T follicular helper cell (primary cell): ENCODE measurements at places on chromosomes 16 and 17.

GRCh38 chr17:73888862-73889261 is 244.6 kb upstream of the SDK2 start:
- no peak for DNase-seq

DNA sequence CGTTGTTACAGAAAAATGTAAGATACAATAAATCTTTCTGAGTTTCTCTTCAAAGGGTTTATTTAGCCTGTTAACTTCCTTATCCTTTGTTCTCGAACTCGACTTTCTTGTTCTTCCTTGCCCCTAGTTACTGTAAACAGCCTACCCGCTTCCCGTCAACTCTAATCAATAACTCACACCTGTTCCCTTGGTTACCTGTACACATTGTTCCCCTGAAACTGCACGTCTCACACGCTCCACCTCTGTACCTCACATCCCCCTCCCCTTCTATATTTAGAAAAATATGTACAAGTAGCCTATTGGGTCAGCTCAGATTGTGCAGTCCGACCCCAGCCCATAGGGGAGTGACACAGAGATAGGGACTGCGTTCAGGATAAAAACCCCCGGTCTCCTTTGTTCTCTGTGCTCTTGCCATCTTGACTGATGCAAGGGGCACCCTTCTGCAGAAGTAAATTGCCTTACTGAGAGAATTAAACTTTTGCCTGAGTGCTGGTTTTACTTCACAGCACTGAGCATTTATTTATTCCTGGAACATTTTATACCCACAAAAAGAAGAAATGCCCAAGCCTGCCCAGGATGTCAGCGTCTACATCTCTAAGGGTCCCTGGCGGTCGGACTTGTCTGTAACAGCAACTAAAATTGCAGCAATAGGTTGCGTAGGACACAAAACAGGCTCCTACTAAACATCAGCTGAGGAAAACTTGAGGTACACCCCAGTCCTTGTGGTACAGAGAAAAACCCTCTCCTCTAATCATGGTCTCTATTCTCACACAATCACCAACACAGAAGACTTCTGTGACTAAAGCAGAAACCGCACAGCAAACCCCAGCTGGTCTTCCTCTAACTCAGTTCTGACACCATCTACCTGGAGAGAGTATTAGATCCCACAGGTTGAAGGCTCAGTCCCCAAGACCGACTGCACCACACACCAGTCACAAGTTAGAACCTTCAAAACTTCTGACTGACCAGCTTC is 11.3 kb downstream of the WDR45B start:
- DNase-seq, result no peak

- no peak for DNase-seq
These were observed 67.2 kb upstream of the WSB1 start for GRCh38 chr17:27226611-27227230.

- DNase-seq, result no peak
These were observed 13.3 kb downstream of the GSE1 start for GRCh38 chr16:85626191-85626981.

DNA sequence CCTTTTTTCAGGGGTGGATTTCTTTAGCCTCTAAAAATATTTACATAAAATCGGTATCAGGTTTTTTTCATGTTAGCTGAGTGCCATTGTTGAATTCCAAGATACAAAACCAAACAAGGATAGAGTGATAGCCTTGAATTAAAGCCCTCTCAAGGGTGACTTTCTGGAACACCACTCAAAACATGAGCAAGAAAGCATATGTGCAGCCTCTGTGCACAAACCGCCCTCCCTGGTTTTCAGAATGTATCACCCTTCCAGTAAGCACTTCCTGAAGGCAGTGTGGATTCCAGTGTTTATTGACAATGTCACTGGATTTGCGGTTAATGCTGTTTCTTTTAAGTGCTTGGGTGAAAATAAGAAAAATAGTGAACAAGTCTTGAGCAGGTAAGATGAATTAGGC is 597.7 kb downstream of the TMEM114 start:
- DNase-seq, result no peak

DNA sequence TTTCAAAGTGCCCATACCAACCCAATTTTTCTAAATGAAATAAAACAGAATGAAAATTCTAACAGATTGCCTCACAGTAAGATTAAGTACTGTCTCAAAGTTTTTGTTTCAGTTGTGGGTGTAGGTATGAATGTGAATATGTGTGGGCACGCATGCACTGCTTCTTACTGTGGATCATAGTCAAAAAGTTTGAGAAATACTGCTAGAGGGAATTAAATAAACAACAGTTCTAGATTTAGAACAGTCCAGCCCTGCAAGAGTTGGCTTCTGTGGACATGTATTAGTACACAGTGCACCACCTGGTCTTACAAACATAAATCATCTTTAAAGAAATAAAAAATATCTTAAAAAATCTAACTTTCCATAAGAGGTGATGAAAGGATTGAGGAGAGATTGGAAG is 8.4 kb downstream of the ZNF652 start:
- DNase-seq, result no peak

DNA sequence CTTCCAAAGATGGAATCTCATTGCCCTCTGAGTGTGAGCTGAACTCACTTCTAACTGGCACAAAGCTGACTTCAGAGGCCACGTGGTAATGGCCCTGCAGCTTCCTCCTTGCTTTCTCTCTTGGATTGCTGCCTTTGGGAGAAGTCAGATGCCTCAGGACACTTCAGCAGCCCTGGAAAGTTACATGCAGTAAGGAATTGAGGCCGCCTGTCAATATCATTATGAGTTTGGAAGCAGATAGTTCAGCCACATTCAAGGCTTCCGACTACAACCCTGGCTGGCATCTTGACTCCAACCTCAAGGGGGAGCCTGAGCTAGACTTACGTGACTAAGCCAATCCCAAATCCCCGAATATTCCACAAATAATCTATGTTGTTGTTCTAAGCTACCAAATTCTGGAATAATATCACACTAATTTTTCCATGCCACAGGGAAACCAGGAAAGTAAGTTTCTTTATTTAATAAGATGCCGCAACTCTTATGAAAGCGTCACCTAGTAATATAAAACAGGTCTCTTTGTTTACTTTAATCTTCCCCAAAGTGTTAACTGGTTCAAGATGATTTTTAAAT is 13.6 kb downstream of the CEP20 start:
- DNase-seq, result no peak

DNA sequence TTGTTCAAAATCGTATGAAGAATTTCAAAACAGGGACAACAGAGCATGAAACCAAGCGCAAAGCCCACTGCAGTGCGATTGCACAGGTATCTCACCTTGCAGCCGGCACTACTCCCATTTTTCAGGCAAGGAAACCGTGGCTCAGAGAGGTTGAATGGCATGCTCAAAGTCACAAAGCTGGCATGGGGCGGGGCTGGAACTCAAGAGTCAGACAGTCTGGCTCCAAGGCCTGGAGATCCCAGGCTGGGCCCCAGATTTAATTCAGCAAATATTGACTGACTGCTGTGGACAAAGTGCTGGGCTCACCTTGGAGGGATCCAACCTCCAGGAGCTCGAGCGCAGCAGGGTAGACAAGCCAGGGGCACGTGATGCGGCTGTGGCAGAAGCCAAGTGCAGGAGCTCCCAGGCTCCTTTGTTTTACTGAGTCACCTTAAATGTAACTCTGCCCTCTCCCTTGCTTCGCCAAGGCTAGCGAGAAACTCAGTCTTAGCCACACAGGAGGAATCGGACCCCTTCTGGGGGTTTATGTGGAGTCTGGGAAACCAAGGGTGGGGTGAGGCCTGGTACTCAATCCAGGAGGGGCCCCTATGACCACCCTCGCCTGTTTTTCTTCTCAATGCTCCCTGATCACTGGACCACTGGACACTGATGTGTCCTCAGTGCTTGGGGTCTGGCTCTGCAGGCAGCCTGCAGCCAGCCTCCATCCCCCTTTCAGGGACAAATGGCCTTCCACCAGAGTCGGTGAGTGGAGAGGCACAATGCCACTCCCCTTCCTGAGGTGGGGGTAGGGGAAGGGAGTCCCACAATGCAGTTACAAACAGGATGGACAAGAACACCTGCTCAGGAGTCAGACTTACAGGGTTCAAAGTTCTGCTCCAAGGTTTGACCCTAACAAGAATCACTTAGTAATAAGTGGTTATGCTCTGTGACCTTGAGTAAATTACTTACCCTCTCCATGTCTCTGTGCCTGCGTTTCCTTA is 3.9 kb upstream of the SPATA20 start:
- no peak for DNase-seq

DNA sequence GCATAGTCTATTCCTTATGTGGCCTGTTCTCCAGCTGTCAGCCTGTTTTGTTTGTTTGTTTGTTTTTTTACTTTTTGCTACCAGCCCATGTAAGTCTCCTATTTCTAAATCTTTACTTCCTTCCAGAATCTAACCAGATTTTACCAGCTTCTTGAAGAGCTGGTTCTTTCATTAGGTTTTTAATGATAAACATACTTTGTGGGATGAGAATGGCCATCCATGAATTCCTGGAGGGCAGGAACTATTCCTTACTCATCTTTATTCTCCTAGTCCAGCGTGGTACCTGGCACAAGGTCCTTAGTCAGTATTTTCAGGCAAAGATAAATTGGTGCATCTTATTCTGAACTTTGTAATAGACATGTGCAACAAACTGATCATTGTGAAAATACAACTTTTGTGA is 17.3 kb downstream of the RSPRY1 start:
- no peak for DNase-seq

GRCh38 chr17:17151055-17151454 is 55.1 kb downstream of the PLD6 start:
- no peak for DNase-seq

DNA sequence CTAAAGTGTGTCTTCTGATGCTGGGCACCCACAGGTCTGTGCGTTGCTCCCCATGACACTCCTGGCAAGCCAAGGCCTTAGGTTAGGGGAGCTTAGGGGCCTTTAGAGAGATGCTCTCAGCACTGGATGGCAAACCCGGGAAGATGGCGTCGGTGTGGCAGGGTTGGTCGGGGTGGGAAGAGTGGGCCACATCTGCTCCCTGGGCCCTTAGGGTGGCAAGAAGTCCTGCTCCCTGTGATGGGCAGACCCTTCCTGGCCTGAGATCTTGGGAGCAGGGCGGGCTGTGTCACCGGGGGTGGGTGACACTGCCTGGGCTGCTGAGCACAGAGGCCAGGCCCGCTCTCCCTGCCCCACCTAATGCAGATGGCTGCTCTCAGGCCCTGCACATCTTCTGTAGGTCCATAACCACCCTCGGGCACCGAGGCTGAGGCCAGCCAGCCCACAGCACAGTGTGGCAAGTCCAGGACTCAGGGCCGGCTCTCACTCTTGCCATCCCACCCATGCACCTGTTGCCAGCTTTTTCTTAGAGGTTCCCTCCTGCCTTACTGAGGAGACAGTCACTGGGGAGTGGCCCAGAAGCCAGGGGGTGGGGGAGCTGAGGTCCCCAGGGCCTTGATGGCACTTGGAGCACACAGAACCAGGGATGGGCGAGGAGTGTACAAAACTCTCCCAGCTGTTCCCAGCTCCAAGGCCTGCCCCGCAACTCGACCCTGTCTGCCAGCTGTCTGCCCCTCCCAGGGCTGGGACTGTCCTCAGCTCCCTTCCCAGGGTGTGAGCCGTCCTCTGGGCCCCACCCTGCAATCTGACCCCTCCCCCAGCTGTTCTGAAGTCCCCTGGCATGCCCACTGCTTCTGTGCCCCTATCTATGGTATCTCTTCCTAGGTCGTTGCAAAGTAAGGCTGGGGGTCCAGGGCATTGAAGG is 4.4 kb upstream of the MTSS2 start:
- DNase-seq, result no peak

DNA sequence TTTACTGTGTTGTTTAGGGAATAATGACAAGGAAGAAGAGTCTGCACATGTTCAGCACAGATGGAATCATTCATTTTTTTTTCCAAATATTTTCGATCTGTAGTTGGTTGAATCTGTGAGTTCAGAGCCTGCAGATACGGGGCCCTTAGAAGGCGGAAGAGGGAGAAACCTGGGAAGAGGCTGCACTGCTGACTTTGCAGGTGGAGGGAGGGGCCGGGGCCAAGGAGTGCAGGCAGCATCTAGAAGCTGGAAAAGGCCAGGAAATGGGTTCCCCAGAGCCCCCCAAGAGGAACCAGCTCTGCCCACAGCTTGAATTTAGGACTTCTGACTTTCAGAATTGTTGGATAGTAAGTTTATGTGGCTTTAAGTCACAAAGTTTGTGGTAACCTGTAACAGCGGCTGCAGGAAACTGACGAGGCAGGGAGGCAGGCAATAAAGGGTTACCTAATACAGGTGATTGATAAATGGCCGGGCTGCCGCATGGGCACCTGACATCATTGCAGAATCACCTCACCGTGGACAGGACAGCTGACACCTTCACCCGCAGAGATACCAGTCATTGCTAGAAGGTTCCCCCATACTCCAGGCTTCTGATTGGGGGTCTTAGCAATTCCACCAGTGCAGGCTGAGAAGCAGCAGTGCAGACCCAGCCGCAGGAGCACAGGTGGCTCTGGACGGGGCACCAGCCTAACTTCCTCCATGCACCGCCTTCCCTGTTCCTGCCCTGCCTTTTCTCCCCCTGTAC is 181.3 kb downstream of the IRF8 start:
- no peak for DNase-seq

GRCh38 chr16:6160871-6161270 is 1063.3 kb upstream of the EEF2KMT start:
- no peak for DNase-seq

DNA sequence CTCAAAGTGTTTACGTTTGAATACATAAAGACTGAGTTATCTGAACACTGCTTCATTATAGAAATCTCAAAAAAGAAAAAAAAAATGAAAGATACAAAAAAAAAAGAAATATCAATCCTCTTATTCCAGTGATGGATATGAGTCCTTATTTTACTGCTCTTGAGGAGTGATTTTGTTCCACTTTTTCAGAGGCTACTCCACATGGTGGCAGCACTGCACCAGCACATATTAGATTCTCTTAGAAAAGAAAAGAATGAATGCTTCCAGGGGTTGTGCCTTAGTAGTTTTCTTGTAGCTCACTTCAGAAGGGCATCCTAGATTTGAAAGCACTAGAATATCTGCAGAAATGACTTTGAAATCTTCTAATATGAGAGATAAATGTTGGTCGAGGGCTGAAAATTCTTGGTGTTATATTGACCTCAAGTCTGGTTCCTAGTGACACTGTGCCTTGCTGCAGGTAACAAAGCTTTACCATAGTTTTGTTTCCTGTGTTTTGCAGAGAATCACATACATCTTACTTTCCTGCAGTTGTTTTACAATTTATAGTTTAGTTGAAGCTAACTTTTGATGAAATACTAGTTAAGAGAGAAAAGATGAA is 25.9 kb downstream of the AP2B1 start:
- DNase-seq, result peak; percentile 2

DNA sequence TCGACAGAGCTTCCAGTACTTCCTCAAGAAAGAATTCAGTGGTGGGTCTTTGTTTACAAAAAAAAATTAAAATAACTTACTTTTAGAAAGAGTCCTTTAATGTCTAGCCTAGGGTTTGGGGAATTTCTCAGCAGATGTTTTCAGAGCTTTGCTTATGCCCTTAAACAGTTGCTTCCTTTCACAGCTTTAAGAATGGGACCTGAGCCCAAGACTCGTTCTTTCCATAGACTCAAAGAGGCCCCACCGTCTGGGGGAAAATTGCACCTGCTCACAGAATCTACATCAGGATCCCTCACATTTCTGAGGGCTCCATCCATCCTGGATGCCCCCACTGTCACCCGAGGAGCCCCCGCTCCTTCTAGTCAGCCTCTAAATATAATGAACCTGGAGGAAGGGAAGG is 60.0 kb downstream of the RGS9 start:
- DNase-seq, result no peak
